IPS-NIHi11 (cell line): ENCODE measurements at places on chromosomes 3 and 15.
A peak's percentile ranks its signal among the peaks of the same experiment; 100 is the strongest.

DNA sequence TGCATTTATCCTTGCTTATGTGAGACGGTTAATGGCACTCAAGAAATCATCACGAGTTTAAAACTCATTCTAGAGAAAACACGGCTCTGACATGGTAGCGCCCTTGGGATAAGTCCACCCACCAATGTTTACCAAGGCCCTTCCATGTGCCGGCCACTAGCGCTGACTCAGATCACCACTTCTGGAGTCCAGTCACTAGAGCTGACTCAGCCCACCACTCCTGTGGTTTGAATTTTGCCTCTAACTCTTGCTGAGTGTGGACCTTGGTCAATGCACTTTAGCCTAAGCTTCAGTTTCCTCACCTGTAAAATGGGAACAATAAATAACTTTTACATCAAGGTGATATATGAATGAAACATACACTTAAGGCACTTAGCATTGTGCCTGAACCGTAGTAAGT, 358.4 kb upstream of the PROK2 start:
- DNase-seq, result no peak

- no peak for DNase-seq
These were observed 815 bp downstream of the BCL2A1 start for GRCh38 chr15:79970181-79970580.

DNA sequence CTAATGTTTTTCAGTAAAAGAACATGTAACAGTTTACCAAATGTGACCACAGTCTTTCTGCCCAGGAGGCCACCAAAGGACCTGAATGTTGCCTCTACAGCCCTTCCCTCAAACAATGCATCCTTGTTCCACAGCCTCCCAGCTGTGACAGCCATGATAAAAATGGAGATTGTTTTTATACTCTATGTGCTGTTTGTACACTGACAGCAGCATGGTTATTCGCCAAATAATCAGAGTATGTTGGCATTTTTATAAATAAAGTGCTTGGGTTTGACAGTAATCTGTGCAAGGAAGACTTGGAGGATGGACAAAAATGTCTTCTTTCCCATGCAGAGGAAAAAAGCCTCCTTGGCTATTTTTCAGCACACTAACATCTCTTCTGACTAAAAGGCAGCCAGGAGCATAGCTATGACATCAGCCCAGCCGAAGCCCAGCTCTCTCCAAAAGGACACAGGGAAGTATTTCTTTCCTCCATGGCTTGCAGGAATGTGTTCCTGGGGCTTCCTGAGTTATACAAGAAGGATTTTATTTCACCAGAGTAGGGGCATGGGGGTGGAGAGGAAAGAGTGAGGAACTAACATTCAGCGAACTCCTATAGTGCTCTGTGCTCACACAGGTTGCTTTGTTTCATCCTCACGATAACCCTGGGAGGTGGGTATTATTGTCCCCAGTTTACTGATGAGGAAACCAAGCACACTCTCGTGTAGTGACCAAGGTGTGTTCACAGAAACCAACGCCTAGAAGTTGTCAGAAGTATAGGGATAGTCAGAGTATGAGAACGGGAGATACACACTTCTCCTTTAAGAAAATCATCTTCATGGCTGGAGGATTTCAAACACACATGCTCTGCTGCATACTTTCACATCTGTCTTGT, 339.7 kb downstream of the MECOM start:
- peak; percentile 8 for DNase-seq

GRCh38 chr3:33898901-33899300, 100.5 kb downstream of the PDCD6IP start:
- DNase-seq, result no peak

GRCh38 chr3:115385774-115386730, 237.3 kb upstream of the GAP43 start:
- no peak for DNase-seq

- DNase-seq, result peak; percentile 68
These were observed 134.2 kb upstream of the SATB1 start for GRCh38 chr3:18559331-18559842.

DNA sequence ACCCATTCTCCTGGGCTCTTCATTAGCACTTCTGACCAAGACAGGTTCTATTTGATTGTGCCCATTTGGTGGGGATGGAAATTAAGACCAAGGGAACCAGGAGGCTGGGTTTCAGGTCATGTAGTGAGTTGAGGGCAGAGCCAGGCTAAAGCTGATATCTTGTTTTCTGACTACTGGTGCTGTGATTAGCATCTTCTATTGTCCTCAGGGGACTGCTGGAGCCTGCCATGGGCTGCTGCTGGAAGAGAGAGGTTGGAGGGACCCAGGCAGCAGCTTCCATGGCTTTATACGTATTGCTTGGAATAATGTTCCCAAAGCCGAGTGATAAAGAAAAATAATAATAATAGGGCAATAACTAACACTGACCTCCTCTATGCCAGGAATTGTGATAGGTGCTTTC, 211.4 kb upstream of the ROPN1 start:
- no peak for DNase-seq

DNA sequence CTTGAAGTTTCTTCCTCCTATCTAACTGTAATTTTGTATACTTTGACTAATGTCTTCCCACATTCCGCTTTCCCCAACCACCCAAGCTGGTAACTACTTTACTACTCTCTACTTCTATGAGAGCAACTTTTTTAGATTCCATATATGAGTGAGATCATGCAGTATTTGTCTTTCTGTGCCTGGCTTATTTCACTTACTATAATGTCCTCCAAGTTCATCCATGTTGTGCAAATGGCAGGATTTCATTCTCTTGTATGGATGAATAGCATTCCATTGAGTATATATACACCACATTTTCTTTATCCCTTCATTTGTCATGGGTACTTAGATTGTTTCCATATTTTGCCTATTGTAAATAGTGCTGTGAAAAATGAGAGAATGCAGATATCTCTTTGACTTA, 78.5 kb upstream of the CCNL1 start:
- DNase-seq, result no peak
